ENCODE measurements at places on chromosomes 2 and 18.

DNA sequence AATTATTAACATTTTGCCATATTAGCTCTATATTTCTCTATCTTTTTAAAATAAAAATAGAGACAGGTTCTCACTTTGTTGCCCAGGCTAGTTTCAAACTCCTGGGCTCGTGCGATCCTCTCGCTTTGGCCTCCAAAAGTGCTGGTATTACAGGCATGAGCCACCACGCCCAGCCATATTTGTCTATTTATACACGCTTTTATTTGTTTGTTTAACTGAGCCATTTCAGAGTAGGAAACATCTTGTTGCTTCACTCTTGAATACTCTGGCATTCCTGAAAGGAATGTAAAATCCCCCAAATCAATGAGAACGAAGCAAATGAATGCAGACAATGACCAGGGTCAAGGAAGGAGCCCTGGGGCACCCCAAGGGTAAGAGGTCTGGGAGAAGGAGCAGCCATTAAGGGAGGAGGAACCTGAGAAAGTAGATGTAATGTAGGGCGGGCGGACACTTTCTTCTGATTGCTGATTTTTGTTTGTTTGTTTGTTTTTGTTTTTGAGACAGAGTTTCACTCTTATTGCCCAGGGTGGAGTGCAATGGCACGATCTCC lies 31.7 kb upstream of the RAB1A start:
- DNase-seq, result no peak
- H3K27me3 ChIP-seq, result no peaks in the 10 kb centered on the region
- no peak overlapping the region for H3K4me3 ChIP-seq
- H3K36me3 ChIP-seq, result no peaks in the 10 kb centered on the region
- H3K27ac ChIP-seq, result no peak overlapping the region

- H3K27ac ChIP-seq, result peak overlapping the region; percentile 57
- no peak overlapping the region for H3K4me3 ChIP-seq
- H3K36me3 ChIP-seq, result peaks cover 32% of the 10 kb centered on the region
Measured at GRCh38 chr2:47002480-47003381, 87.1 kb upstream of the MCFD2 start.

DNA sequence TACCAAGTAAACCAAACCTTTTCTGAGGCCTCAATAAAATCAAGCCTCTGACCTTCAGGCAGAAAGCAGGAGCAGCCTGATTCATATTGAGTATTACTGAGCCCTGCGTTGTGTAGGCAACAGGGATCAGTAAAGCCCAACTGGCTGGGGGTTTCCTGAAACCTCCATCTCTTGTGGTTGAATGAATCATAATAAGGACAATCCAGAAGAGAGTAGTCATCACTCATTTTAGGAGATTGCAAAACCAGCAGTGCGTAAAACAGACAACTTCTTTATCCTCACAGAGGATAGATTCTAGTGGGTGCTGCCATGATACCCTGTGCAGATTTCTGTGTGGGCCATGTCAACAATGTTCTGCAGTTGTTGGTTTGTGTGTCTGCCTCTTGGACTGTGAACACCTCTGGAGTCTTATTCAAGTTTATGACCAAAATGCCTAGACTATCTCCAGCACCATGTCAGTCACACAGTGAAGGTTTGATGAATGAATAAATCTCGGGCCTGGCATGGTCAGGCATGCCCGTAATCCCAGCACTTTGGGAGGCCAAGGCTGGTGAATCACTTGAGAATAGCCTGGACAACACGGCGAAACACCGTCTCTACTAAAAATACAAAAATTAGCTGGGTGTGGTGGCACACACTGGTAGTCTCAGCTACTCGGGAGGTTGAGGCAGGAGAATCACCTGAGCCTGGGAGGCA lies 51.8 kb upstream of the RAB27B start:
- H3K36me3 ChIP-seq, result no peaks in the 10 kb centered on the region
- no peaks in the 10 kb centered on the region for H3K27me3 ChIP-seq
- H3K27ac ChIP-seq, result no peak overlapping the region
- no peak overlapping the region for H3K4me3 ChIP-seq
- no peak for DNase-seq

DNA sequence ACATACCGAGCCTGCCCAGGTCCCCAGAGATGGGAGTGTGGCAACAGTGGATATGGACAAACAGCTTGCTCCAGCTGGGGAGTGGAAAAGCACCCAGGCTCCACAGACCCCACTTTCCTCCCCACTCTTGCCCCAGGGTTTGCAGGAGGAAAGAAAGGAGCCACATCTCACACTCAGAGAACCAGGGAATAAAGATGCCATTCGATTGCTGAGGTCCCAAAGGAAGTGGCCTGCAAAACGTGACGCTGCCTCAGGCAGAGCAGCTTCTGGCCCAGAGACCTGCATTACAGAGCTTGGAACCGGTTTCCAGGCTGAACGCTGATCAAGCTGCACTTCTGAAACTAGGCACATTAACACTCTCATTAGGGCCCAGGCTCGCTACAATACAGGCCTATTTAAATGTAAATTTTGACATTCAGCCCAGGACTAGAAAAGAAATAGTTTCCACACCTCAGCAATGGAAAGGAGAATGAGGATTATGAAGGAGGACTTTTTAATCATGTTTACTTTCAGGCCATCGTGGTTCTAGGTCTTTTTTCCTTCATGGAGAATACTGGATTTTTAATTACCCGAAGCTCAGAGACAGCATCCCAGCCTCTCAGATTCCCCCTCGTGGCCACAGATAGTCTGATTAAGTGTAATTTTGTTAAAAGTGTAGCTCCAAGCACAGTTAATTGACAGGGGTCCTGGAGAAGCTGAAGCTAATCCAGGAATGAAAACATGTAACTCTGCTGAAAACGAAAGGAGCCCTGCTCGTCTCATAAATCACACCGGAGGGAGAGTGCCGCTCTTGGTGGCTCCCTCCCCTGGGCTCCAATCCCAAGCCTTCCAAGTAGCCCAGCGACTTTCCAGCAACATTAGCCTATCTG lies 221.3 kb upstream of the RAB6C start:
- no peaks in the 10 kb centered on the region for H3K27me3 ChIP-seq
- peak overlapping the region; percentile 4 for H3K4me3 ChIP-seq
- peaks cover 22% of the 10 kb centered on the region for H3K4me1 ChIP-seq
- DNase-seq, result no peak
- H3K27ac ChIP-seq, result no peak overlapping the region
- no peaks in the 10 kb centered on the region for H3K36me3 ChIP-seq

GRCh38 chr2:7037340-7038333 lies 120.4 kb downstream of the RNF144A start:
- no peak overlapping the region for H3K4me3 ChIP-seq
- DNase-seq, result no peak
- H3K4me1 ChIP-seq, result peaks cover 4% of the 10 kb centered on the region

GRCh38 chr2:62227386-62228075 lies 31.6 kb downstream of the B3GNT2 start:
- peaks cover 2% of the 10 kb centered on the region for H3K36me3 ChIP-seq
- DNase-seq, result no peak
- H3K4me1 ChIP-seq, result no peaks in the 10 kb centered on the region
- no peaks in the 10 kb centered on the region for H3K27me3 ChIP-seq
- H3K27ac ChIP-seq, result no peak overlapping the region
- H3K4me3 ChIP-seq, result no peak overlapping the region

DNA sequence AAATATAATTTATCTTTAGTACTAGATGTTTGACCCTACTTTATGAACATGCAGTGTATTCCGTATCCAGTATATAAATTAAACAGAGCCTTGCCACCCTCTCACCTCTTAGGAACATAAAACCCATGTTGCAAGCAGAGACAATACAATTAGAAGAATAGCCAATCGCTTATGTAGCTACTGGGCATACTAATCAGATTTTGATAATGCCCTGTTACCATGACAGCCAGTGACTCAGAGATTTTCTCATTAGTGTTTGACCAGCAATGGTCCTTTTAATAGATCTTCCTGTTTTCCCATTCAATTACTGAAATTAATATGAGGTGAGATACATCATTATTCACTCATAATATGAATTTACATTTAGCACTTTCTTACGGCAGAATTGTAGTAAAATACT lies 547.3 kb upstream of the VWC2L start:
- H3K36me3 ChIP-seq, result no peaks in the 10 kb centered on the region
- H3K4me1 ChIP-seq, result no peaks in the 10 kb centered on the region
- no peak for DNase-seq

DNA sequence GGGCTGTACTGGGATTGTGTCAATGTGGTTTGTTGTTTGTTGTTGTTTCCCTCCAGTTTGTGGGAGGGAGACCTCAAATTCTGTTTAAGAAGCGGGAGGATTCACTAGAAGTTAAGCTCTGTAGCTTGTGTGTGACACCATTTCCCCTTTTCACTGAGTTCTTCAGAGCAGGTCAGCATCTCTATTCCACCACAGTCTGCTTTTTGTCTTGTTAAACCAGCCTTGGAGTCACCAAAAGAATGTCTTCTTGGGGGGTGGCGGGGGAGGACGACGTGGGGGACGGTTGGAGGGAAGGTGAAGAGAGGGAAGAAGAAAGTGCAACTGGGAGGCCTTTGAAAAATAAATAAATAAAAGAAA lies 2.3 kb upstream of the BCL11A start:
- peaks cover 42% of the 10 kb centered on the region for H3K4me1 ChIP-seq
- peaks cover 53% of the 10 kb centered on the region for H3K27me3 ChIP-seq
- H3K27ac ChIP-seq, result peak overlapping the region; percentile 80
- DNase-seq, result no peak
- peak overlapping the region; percentile 75 for H3K4me3 ChIP-seq
- no peaks in the 10 kb centered on the region for H3K36me3 ChIP-seq

DNA sequence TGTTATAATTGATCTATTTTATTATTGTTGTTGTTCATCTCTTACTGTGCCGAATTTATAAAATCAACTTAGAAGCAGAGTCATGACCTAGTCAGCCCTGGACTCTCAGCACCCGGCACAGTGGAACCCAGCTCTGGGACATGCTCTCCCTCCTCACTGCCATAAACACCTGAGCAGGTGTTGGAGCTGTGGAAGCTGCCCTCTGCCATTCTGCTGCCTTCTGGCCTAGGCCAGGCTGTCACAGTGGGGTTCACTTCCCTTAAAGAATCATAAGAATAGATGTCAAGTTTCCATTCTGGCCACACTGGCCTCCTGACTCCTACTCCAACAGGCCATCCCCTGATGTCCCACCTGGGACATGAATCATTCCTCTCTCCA lies 192.2 kb downstream of the ZFP36L2 start:
- no peaks in the 10 kb centered on the region for H3K36me3 ChIP-seq
- H3K27ac ChIP-seq, result no peak overlapping the region
- no peak for DNase-seq
- no peaks in the 10 kb centered on the region for H3K27me3 ChIP-seq
- peaks cover 41% of the 10 kb centered on the region for H3K4me1 ChIP-seq
- H3K4me3 ChIP-seq, result no peak overlapping the region

GRCh38 chr2:61158356-61158955 lies 3.5 kb upstream of the C2orf74 start:
- no peak overlapping the region for H3K27ac ChIP-seq
- peaks cover 9% of the 10 kb centered on the region for H3K36me3 ChIP-seq
- H3K27me3 ChIP-seq, result no peaks in the 10 kb centered on the region
- no peak overlapping the region for H3K4me3 ChIP-seq
- no peak for DNase-seq

DNA sequence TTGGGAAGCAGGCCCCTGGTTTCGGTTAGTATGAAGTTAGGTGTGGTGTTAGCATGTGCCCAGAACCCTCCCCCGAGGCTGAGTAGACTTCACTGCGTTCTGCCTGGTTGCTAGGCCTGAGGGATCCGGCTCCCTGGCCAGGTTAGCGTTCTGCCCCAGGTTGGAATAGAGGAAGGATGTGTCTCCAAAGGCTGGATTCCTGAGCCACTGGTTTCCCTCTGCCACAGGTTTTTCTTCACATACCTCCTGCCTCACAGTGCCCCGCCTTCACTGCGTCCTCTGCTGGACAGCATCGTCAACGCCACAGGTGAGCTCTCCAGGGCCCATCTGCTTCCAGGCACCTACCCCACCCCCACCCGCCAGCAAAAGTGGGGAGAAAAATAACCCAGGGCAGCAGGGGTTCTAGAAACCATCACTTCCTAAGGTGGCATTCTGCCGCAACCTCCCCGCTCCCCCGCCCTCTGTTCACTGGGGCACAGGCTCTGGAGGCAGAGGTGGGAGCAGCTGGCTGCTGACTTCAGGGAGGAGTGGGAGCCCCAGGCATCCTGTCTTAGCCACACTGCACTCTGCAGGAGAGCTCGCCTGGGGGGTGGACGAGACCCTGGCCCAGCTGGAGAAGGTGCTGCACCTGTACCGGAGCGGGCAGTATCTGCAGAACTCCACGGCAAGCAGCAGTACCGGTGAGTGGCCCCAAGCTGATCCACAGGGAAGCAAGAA lies 7.1 kb downstream of the PKDCC start:
- peaks cover 47% of the 10 kb centered on the region for H3K4me1 ChIP-seq
- no peaks in the 10 kb centered on the region for H3K27me3 ChIP-seq
- H3K36me3 ChIP-seq, result peaks cover 45% of the 10 kb centered on the region
- no peak overlapping the region for H3K4me3 ChIP-seq
- DNase-seq, result no peak

DNA sequence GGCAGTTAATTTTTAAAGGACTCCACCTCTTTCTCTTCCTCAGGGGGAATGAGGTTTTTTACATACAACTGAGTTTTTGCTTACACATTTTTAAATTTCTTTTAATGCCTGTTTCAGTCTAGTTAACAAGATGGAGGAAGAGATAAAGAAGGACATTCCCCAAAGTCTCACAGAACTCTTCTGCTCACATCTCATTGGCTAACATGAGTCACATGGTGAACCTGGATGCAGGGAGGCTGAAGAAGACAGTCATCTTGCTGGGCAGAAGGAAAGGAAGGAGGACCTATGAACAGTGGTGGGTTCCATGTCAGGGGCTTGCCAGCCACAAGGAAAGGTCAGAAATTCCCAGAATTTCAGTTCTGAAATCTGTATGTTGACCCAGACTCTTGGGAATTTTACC lies 10.4 kb upstream of the ST8SIA5 start:
- no peak overlapping the region for H3K4me3 ChIP-seq
- no peaks in the 10 kb centered on the region for H3K36me3 ChIP-seq
- DNase-seq, result no peak
- no peak overlapping the region for H3K27ac ChIP-seq

- peak; percentile 35 for DNase-seq
- no peaks in the 10 kb centered on the region for H3K36me3 ChIP-seq
- peaks cover 6% of the 10 kb centered on the region for H3K4me1 ChIP-seq
- H3K27ac ChIP-seq, result no peak overlapping the region
- no peak overlapping the region for H3K4me3 ChIP-seq
Measured at GRCh38 chr2:202014318-202014717, 19.3 kb upstream of the FZD7 start.

DNA sequence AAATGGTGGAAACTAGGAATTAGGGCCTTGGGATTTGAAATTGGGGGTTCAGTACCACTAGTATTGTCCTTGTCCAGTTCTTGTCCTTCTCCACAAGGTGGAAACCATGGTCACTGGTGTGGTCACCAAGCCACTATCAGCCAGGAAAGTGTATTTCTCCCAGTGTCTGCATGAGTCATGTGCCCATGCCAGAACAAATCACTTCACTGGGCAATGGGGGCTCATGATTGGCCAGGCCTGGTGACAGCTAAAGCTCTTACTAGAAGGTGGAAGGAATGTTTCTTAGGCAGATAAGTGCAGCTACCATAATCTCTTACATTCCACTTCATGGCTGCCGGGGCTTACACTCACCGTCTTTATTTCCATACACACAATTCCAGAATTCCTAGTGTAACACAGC lies 124.8 kb upstream of the TACR1 start:
- peaks cover 3% of the 10 kb centered on the region for H3K4me1 ChIP-seq
- no peaks in the 10 kb centered on the region for H3K36me3 ChIP-seq
- H3K27ac ChIP-seq, result no peak overlapping the region
